Stimulated activated CD4-positive, alpha-beta T cell treated with anti-CD3 and anti-CD28 coated beads, Interleukin-1b, Interleukin-23, amount 100 ng/mL, for 1 hour (primary cell): ENCODE measurements at places on chromosomes 6 and 20.

DNA sequence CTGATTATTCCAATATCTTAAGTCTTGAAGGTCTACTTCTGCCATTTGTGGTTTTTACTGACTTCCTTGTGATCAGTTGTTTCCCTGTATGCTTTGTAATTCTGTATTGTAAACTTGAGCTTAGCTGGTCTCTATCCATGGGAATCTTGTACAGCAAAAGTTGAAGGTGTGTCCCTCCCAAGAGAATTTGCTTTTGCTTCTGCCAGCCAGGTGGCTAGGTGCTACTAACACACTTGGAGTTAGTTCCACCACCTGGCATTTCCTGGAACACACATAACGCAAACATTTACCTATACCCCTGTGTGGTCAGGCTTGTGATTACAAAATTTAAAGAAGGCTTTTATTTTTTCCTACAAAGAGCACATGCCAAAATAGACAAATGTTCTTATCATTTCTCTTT is 141.2 kb downstream of the GRM4 start:
- no peak for DNase-seq

- DNase-seq, result no peak
Measured at GRCh38 chr6:106967936-106968555, 6.5 kb downstream of the CD24 start.

GRCh38 chr6:73581293-73581692 is 60.5 kb upstream of the EEF1A1 start:
- DNase-seq, result no peak

GRCh38 chr6:19798362-19798761 is 38.8 kb upstream of the ID4 start:
- DNase-seq, result no peak

- no peak for DNase-seq
Measured at GRCh38 chr6:53361549-53362031, 12.8 kb upstream of the ELOVL5 start.

GRCh38 chr6:43972179-43972912 is 154.9 kb downstream of the MRPL14 start:
- DNase-seq, result no peak
